ENCODE measurements at places on chromosomes 7 and 10. TPM values are rescaled to one million over a fixed set of nuclear protein-coding genes. Genes with fewer than 3 reads are reported as not detected.

- DNase-seq: no peak
These were observed 23.5 kb downstream of the STN1 start for GRCh38 chr10:103894441-103894864.

DNA sequence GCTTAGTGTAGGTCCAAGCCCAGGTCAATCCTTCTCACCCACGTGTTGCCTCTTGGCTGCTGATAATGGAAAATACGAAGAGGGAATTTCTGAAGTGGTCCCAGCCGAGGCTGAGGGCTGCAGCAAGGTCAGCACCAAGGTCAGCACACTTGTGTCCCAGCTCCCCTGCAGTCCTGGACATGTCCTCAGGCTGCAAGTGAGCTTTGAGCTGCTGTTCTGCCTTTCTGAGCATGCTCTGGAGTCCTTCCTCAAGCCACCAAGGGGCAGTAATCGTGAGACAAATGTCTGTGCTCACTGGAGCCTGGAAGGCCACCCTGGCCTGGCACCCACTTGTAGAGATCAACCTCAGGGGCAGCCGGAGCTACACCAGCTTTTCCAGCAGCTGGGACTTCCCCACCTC is 28.3 kb downstream of the DRGX start:
- no peak for DNase-seq

DNA sequence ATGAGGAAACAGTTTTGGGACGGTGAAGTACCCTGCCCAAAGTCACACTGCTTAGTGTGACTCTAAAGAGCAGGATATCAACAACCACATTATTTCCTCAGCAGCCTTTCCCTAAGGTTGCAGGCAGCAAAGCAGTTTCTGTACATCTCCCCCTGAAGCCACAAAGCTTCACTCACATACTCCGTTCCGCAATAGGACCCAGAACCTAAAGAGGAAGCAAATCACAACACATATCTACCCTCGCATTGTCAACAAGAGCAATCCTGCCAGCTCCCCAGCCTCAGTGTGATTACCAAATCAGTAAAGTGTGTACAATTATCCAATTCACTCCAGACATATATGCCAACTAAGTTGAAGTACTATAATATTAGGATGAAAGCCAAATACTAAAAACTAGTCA is 30.8 kb downstream of the VAX1 start:
- DNase-seq: no peak

DNA sequence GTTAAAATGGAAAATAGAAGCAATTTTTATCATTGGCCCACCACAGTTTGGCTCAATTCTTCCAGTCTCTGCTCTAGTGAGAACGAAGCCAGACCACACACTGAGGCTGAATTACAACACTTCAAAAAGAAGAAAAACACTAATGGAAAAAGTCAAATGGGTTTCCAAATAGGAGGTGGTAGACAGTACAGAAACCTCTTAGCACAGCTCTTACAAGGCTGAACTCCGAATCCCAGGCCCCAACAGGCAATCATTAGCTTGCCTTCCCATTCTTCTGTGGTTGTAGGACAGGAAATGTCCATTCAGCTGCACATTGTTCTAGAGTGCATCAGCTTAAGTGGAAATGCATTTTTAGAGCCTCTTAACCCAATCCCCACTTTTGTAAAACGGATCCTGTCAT is 115.1 kb upstream of the MEOX2 start:
- DNase-seq: peak; percentile 86

DNA sequence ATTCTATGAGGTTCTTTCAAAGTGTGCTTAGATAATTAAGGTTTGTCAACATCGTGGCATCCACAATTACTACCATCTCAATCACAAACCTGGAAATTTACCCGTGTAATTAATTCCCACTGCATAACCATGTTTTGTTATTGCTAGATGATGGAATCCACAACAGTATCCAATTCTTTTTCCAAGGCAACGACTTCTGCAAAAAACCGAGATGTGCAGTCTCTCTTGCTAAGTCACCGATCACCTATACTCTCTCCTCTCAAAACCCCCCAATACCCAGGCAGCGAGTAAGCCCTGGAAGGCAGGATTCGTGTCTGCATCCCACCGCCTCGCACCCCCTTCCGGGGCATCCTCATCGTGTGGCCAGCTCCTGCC is 678 bp upstream of the EIF4H start:
- DNase-seq: peak; percentile 71

- no peak for DNase-seq
These were observed 9.2 kb upstream of the FOXP2 start for GRCh38 chr7:114405427-114405826.

DNA sequence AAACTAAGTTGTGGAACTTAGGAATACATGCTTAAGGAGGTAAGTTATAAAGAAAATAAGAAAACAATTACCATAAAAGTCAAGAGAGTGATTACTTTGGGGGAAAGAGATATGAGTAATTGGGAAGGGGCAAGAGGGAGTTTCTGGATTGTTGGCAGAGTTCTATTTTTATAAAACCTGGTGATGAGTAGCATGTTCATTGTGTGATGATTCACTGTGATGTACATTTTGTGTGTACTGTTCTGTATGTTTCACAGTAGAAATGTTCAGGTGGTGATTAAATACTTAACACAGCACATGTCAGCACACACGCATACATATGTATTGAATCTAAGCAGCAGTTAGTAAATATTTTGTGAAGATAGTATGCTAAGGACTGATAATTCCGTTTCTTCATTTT is 9.7 kb upstream of the OIT3 start:
- DNase-seq: no peak

GRCh38 chr7:11910253-11910652 is 78.3 kb upstream of the THSD7A start:
- no peak for DNase-seq

DNA sequence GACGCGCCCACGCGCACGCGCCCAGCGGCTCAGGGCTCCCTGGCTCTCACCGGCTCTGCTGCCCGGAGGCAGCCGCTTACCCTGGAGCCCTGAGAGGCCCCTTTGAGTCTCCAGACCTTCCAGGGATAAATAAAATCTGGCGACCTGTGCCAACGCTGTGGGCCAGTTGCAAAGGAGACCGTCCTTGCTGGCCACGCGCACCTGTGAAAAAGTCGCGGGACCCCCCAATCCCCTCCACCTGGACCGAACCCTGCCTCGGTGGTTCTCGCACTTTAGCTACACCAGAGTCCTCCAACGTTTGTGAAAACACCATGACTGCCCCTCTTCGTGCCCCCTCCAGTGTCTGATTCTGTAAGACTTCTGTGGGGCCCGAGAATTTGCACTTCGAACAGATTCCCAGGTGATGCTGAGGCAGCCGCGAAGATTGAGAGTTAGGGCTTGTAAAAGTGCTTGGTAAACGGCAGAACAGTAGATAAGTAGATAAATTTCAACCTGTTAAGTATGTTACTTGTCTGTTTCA is 102.4 kb upstream of the SVIL start:
- no peak for DNase-seq

GRCh38 chr7:148330822-148331221 is 259.7 kb upstream of the C7orf33 start:
- DNase-seq: no peak

- DNase-seq: no peak
These were observed 27.7 kb downstream of the MMRN2 start for GRCh38 chr10:86929468-86930380.

DNA sequence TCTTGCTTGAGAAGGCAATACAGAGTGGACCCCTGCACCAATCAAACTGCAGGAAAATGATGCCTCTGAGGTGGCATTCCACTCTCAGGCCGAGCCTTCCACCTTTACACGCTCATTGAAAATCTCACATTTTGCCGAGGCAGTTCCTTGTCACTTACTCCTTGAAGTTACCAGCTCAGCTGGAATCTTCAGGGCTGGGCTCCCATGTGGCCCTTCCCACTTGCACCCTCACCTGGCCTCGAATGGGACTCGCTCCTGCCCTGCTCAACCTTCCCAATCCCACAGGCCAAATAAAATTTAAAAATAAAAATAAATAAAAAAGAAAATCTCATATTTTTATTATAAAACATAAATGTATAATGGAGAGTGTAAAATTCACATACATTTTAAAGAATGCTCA is 790.7 kb upstream of the COBL start:
- no peak for DNase-seq

DNA sequence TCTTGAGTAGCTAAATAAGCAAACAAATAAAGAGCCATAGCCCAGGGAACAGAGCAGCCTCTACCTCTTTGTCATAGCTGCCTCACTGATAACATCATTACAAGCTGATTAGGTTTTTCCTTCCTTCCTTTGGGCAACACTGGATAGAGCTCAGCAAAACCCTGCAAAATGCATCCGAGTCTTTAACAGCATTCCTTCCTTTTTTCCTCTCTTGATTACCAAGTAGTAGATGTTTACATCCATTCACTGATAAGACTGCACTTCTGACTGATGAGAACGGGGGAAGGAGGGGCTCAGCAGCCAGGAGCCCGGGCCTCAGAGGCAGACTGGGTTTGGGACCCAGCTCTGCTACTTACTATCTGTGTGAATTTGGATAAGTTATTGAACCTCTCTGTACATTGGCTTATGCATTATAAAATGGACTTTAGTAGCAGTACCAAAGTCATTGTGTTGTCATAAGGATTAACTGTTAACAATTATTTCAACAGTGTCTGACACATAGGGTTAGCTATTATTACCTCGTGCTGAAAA is 214.2 kb downstream of the ANK3 start:
- DNase-seq: no peak

- DNase-seq: peak; percentile 94
These were observed 141.4 kb downstream of the GRID1 start for GRCh38 chr10:86225103-86225782.

DNA sequence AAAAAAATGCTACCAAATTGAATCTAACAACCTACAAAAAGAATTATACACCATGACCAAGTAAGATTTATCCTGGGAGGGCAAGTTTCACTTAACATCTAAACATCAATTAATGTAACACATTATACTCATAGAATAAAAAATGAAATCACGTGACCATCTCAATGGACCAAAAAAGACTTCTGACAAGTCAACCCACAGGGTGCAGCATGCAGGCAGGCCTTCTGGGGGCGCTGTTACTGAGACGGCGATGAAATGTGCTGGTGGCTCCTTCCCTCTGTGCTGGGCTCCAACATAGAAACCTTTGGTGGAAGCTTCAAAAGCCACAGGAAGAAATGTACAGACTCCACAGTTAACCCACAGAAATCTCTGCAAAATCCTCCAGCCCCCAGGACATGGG is 103.1 kb downstream of the INHBA start:
- no peak for DNase-seq

DNA sequence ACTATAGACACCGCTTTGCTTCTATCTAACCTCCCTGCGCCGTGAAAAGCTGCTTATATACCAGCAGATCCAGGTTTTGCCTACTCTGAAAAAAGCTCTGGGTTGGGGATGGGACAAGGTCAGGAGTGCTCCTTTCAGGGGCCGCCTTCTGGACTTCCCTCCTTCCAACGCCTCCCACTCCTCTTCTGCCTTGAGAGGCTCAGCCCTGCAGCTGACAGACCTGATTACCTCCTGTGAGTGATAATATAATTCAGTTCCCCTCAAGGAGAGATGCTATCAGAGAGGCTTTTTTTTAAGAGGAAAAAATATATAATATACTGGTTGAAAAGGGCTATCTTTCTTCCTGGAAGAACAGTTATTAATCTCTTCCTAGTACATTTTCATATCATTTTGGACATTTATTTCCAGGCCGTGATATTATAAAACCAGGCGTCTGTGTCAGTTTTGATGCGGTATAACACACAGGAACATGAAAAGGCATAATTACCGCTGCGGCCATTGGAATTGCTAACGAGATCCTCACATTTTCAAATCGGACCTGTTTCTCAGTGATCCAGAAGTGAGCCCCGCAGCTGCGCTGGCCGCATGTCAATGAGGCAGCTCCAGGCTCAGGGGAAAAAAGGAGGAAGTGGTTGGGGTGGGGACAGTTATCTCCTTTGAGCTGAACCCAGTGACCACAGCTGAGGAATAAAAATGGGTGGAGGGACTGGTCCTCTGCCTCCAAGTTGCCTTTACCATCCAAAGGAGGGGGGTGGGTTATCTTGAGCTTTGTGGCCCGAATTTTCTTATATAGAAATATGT is 457.1 kb downstream of the TYW1 start:
- DNase-seq: no peak

DNA sequence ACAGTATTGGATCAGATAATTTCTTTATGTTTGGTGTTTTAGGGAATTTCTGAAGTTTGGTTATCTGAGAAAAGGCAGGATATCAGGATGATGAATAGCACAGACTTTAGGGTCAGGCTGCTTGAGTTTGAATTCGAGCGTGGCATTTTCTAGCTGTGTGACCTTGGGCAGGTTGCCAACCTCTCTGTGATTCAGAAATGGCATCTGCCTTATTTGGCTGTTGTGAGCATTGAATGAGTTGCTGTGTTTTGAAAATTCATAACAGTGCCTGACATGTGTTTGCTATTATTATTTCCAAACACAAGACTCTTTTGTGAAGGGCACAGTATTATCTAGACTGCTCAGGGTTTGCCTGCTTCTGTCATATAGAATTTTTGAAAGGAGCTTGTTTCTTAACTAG is 66.9 kb downstream of the NXPH1 start:
- peak; percentile 8 for DNase-seq

DNA sequence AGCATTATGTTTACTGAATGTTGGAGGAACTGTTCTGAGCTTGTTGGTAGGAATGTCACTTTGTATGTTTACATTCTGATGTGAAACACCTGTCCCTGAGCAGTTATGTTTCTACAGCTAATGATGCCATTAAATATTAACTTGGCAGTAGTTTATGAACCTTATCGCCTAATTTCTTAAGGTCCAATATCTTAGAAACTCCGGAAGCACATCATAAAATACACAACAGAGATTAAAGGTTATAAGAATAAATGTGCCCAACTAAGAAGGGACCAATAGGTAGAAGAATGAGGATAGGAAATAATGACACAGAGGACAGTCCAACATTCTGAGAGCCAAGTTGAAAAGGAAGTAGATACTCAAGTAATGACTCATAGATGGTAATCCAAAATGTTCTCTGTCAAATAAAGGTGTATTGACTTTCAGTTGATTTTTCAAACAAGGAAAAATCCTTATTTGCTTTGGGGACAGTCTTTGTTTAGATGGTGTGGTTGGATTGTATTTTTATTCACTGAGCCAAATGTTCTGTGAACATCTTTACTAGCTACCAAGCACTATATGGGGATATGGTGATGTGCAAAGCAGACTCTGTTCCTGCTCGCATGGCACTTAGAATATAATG is 31.9 kb downstream of the LCOR start:
- no peak for DNase-seq

Gene PPP1R3A
- not detected for total RNA-seq

Gene MDFIC
- total RNA-seq: 81.3 TPM

Gene CYP2C19
- total RNA-seq: not detected

Gene RBM20
- not detected for total RNA-seq

Gene CALCR
- total RNA-seq: not detected

Gene FAM241B
- not detected for total RNA-seq

Gene GATA3
- not detected for total RNA-seq

Gene LRRC18
- total RNA-seq: not detected

Gene NUTM2D
- 1.5 TPM for total RNA-seq

Gene SPDYE11
- not detected for total RNA-seq
